NCI-H2081 treated with DMSO at 0.1 percent for 48 hours (cell line): ENCODE measurements at places on chromosomes 1 and 21.

- no peak for DNase-seq
Observed at GRCh38 chr1:119370748-119371147, 2.2 kb downstream of the HAO2 start.

DNA sequence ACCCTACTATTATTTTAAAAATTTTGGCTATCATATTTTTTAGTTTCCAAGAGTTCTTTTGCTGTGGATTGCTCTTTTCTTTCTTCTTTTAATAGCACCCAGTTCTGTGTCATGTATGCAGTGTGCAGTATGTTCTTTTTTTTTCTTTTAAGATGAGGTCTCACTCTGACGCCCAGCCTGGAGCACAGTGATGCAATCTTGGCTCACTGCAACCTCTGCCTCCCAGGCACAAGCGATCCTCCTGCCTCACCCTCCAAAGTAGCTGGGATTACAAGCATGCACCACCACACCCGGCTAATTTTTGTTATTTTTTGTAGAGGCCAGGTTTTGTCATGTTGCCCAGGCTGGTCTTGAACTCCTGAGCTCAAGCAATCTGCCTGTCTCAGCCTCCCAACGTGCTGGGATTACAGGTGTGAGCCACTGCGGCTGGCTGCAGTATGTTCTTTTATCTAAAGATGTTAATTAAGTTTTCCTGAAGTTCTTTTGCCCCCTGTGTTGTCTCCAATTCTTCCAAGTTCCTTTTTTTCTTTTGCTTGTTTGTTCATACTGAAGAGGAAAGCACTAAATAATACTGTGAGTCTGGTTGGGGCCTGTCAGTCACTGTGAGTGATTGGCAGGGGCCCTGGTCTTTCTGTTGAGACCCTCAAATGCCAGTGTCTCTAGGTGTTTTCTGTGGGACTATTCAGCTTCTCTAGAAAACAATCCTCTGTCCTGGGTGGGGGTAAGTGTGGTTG is 17.5 kb upstream of the TTC22 start:
- no peak for DNase-seq

DNA sequence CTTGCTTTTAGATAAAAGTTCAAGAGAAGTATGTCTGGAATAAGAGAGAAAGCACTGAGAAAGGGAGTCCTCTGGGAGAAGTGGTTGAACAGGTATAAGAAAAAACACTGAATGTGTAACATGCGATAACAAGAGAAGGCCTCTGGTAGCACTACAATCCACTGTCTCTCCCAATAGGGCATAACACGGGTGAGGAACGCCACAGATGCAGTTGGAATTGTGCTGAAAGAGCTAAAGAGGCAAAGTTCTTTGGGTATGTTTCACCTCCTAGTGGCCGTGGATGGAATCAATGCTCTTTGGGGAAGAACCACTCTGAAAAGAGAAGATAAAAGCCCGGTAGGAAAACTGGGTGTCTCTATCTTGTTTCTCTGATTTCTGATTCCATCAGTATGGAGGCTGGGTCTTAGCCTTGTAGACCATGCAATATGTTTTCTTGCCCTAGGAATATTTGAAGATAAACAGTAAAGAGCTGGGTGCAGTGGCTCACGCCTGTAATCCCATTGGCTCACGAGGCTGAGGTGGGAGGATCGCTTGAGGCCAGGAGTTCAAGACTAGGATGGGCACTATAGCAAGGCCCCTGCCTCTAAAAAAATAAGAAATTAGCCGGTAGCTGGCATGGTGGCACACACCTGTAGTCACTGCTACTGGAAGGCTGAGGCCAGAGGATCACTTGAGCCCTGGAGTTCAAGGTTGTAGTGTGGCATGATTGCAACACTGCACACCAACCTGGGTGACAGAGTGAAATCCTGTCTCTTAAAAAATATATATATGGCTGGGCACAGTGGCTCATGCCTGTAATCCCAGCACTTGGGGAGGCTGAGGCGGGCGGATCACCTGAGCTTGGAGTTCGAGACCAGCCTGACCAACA is 40.4 kb downstream of the DAP3 start:
- peak; percentile 42 for DNase-seq

DNA sequence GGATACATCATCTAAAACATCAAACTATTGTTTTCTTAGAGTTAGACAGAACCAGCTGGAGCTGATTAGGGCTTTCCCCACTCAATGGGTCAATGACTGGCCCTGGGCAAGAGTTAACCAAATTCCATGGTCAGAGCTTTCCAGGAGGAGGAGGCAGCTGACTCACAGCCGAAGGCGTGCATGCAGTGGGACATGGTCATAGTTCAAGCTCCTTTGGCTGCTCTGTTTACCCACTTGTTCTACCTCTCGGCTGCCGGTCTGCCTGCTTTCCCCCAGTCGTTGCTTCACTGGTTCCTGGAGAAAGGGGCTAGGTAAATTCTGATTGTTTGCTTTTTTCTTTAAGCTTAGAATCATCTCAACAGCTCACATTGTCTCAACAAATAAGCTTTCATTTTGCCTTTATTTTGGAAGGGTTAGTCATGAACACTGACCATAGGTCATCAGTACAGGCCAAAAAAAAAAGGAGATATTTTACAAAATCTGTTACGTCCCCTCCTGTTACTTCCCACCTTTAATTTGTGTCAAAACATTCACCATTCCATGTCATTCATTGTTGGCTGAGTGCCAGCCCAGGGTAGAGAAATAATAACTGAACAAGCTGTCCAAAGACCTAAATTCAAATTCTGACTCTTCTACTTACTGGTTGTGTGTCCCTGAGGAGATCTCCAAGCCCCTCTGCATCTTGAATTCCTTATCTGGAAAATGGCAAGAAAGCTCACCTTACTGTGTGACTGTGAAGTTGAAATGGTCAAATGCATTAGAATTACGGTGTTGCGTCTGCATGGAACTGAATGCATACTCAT is 12.0 kb downstream of the MAB21L3 start:
- no peak for DNase-seq

DNA sequence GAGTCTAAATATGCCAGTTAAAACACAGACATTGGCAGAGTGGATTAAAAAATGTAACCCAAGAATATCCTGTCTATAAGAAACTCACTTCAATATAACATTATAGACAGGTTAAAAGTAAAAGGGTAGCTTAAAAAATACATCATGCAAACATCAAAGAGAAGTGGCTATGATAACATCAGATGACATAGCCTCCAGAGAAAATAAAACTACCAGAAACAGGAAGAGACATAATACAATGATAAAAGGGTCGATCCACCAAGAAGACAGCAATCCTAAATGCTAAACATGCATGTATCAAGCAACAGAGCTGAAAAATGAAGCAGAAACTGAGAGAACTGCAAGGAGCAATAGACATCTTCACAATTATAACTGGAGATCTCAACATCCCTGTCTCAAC is 190.2 kb upstream of the NR5A2 start:
- DNase-seq, result no peak

- DNase-seq, result no peak
Observed at GRCh38 chr1:1318131-1318652, 6.3 kb downstream of the INTS11 start.

DNA sequence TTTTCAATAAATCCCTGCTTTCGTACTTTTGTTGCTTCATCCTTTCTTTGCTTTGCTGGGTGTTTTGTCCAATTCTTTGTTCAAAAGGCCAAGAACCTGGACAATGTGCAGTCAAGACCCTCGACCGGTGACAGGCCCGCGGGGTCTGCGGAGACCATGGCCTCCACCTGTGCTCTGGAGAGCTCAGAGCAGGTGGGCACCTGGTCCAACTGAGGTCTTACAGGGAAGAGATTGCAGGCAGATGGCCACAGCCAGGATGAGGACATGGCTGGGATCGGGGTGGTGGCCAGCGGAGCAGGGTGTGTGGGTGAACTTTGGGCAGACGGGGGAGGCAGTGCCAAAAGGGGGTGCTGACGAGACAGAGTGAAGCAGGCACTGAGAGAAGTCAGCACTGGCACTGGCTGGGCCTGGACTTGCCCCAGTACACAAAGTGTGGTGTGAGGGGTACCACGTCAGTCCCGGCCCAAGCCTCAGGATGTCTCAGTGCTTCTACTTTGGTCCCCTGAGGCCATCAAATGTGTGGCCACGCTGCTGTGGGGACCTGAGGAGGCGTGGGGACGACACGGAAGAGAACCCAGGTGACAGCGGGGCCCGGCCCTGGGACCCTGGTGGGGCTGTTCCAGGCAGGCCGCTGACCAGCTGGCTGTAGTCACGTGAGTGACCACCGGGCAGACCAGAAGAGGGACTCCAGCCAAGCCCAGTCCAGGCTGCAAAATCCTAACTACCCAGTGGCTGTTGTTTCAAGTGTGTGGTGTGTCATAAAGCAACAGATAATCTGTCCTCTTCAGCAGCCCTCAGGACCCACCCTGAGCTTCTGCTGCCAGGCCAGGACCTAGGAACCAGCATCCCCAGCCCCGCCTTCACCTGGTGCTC is 10.4 kb upstream of the CCDC27 start:
- DNase-seq, result no peak

DNA sequence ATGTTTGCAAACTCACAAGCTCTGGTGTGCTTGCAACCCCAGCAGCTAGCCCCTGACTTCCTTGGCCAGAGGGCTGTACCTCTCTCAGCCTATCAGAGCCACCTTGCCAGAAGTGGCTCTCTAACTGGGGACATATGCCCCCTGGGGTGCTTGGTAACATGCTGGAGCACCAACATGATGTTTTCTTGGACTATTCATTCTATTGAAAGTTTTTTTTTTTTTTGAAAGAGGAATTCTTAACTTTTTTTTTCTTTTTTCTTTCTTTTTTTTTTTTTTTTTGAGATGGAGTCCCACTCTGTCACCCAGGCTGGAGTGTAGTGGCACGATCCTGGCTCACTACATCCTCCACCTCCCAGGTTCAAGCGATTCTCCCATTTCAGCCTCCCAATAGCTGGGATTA is 14.7 kb upstream of the CAPN8 start:
- DNase-seq, result no peak

- DNase-seq, result no peak
Observed at GRCh38 chr21:36783612-36784374, 84.9 kb downstream of the SIM2 start.

GRCh38 chr1:207919523-207920170 is 8.7 kb upstream of the CD34 start:
- DNase-seq, result no peak

DNA sequence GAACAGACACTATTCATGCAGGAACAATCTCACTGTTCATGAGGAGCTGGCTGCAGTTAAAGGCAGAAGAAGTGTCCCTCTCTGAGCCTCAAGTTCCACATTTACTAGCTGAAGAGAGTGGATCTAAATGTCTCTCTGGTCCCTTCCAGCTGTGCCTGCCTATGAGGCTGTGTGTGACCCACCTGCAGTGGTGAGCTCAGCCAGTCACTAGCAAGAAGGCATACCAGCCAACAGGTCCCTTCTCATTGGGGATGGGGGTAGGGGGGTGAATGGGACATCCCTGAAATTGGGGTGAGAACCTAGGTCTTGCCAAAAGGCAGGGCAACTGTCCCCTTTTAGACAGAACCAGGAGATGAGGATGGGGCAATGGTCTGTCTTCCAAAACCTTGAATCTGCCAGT is 13.6 kb downstream of the RD3 start:
- no peak for DNase-seq

- no peak for DNase-seq
Observed at GRCh38 chr1:19458815-19459417, 26.4 kb downstream of the CAPZB start.

GRCh38 chr1:213054733-213055591 is 3.9 kb downstream of the RPS6KC1 start:
- no peak for DNase-seq

- no peak for DNase-seq
Observed at GRCh38 chr1:22907528-22907927, 65.1 kb downstream of the LACTBL1 start.

DNA sequence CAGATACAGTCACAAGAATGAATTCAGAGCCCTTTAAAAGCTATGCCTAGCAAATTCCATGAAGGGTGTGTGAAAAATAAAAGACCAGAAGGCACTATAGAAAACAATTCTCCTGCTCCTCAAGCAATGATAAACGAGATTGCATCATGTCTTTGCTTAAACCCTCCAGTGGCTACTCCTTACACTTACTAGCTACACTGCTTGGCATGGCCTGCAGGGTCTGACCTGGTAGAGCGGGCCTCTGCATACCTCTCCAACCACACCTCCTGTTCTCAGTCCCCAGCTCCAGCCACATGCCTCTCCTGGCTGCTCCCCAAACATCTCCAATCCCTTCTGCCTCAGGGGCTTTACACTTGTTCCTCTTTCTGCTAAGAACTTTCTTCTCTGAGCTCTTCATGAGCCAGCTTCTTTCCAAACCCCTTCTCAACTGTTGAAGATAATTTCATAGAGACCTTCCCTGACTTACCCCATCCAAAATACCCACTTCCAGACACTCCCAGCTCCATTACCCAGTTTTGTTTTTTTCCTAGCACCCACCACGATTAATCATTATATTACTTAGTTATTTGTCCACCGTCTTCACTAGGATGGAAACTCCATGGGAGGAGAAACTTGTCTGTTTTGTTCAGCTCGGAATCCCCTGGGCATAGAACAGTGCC is 11.2 kb upstream of the CREG1 start:
- DNase-seq, result no peak

- DNase-seq, result no peak
Observed at GRCh38 chr1:183604038-183604808, 14.0 kb upstream of the NCF2 start.

DNA sequence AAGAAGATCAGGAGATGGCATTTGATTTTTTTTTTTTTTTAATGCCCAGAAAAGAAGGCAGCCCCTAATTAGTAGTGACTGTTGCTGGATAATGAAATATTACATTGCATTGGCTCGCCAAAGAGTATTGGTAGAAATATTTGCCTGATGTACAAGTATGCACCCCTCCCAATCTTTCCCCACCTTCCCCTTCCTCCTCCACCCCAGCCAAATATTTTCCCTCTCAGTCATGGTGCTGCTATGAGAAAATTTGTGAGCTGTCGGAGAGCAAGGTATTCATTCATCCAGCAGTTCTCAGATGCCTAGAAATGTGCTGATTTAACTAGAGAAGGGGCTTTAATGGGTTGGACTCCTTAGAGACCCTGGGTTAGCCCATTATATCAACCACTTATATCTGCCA is 50.5 kb upstream of the IKBKE start:
- no peak for DNase-seq

DNA sequence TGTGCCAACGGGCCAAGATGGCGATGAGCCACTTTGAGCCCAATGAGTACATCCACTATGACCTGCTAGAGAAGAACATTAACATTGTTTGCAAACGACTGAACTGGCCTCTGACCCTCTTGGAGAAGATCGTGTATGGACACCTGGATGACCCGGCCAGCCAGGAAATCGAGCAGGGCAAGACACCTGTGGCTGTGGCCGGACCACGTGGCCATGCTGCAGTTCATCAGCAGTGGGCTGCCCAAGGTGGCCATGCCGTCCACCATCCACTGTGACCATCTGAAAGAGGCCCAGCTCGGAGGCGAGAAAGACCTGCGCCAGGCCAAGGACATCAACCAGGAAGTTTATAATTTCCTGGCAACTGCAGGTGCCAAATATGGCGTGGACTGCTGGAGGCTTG is 32.2 kb upstream of the GPR137B start:
- no peak for DNase-seq
